ENCODE measurements at places on chromosomes 2 and 18.

DNA sequence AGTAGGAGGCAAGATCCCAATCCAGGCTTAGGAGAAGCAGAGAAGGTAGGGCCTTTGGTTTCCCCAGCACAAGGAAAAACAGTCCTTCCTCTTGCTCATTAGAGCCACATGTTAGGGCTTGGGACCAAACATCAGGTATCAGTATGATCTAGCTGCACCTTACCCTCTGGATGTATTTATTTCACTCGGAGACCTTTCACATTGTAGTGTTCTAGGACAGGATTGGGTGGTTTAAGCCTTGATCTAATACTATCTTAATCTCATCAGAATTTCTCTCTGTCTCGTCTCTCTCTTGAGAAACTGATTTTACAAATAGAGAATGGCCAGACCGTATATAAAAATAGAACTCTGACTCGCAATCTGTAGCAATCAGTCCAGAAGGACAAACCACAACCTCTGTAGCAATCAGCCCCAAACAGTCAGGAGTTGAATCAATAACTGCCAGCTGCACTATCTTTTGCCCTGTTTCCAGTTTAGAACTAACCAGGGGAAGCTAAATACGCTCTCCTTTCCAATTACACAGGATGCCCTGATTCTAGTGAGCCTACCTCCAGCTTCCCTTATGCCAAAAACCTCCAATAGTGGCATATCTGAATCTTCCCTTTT lies 207.1 kb downstream of the TDRD15 start:
- no peak for DNase-seq

DNA sequence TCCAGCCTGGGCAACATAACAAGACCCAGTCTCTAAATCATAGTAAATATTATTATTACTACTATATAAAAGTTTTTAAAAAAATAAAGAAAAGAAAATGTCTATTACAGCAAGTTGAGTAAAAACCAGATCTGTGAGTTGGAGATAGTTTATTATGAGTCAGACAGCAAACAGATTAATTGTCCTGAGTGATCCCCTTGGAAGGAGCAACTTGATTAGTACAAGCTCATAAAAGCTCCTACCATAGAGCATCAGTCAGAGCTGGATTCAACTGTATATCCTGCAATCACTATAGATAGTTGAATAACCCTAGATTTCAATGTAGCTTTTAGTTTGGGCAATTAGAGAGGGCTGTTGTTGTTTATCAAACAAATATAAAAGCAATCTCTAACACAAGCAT lies 84.1 kb downstream of the TRABD2A start:
- no peak for DNase-seq

GRCh38 chr2:204225671-204226073 lies 289.1 kb downstream of the ICOS start:
- no peak for DNase-seq

- no peak for DNase-seq
Observed at GRCh38 chr2:144032566-144032965, 487.4 kb downstream of the ZEB2 start.

GRCh38 chr2:211722928-211723327 lies 815.7 kb downstream of the ERBB4 start:
- DNase-seq, result no peak

DNA sequence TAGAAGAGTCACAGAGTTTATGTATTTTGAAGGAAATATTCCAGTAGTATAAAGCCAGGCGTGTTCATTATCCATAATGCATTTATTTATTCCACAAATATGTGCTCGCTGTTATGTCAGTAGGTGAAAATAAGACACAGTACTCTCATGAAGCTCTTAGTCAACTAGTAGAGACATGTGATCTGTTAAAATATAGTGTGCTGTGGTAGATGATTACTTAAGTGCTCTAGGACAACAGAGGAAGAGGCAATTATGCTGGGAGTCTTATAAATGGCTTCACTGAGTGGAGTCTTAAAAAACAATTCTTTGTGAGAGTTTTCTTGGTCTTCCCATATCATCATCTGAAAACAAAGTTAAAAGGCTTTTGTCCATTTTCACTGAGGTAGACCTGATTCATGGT lies 457.3 kb downstream of the XIRP2 start:
- DNase-seq, result no peak

- no peak for DNase-seq
Observed at GRCh38 chr2:226489775-226490541, 309.7 kb downstream of the IRS1 start.

- DNase-seq, result peak; percentile 68
Observed at GRCh38 chr2:234289834-234290590, 206.9 kb downstream of the ARL4C start.

DNA sequence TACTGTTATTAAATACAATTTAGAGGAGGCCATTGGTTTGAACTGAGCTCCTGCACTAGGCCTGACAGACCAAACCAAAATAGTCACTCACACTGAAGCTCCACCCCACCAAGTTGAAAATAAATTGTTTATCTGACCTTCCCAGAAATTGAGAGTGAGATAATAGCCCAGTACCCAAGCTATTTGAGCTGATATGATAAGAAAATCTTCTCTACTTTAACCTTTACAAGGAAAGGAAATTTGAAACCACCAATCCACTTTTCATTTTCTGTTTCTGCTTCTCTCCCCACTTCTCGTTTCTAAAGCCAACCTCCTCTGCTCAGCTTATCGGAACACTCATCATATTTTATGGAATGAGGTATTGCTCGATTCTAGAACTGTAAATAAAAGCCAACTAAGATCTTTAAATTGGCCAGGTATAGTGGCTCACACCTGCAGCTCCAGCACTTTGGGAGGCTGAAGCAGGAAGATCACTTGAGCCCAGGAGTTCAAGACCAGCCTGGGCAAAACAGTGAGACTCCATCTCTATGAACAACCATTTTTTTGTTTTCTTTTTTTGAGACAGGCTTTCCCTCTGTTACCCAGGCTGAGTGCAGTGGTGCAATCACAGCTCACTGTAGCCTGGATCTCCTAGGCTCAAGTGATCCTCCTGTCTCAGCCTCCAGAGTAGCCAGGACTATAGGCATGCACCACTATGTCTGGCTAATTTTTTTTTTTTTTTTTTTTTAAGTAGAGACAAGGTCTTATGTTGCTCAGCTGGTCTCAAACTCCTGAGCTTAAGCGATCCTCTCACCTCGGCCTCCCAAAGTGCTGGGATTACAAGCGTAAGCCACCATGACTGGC lies 13.3 kb upstream of the GALM start:
- no peak for DNase-seq

DNA sequence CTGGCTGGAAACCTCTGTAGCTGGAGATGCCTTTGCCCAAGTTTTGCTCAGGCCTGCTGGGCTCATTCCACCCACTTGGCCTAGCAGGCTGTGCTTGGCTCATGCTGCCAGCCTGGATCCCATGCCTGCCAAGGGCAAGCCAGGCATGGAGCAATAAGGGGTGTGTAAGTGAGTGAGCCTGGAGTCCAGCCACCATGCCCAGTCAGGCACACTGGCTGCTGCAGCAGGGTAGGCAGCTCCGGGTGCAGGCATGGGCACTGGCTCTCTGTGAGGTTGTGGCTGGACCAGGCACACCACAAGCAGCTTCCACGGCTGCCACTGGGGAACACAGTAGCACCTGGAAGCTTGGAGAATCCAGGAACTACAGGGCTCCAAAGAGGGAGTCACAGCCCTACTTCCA lies 147.7 kb upstream of the HS6ST1 start:
- no peak for DNase-seq

GRCh38 chr18:36711014-36711725 lies 117.6 kb downstream of the TPGS2 start:
- DNase-seq, result no peak

DNA sequence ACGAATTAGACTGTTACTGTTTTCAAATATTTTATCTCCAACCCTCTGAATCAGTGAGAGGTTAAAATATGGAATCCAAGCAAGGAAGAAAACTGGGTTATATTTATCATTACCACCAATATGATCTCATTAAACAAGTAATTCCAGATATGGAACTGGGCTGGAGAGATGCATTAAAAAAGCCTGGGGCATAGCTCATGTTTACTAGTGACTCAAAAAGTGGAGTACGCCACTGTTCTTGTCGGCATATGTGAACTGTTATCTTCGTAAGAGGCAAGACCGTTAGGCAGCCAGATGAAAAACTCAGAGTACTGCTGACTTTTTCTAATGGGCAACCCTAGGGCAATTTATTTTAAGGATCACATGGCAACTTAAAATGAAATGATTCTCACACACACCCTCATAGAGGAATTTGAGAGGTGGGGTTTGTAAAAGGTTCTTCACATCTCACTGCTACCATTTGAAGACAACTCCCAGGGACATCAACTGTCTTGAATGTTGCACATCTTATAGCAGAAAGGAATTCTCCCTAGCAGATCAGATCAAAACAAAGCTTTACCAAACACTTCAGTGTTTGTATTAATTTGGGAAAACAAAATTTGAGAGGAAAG lies 105.2 kb upstream of the TFCP2L1 start:
- no peak for DNase-seq

- DNase-seq, result no peak
Observed at GRCh38 chr2:50729306-50730049, 302.5 kb downstream of the NRXN1 start.

- DNase-seq, result no peak
Observed at GRCh38 chr2:181146171-181146570, 165.8 kb downstream of the UBE2E3 start.

- DNase-seq, result no peak
Observed at GRCh38 chr2:187422282-187422681, 25.8 kb downstream of the CALCRL start.

DNA sequence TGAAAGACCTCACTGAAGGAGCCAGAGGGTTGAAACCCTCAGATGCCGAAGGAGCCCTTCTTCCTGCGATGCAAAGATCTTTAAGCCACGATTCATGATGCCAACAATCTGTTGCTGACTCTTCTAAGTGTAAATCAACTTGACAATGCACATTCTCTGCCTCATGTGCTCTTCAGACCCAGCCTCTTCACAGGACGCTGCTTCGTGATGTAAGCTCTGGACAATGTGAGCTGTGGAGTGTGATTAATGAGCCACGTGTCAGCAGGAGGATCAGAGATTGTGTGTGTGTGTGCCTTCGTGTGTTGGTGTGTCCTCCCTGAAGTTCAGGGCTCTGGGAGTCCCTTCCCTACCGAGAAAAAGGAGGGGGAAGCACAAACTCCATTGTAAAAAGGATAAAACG lies 26.5 kb upstream of the TWIST2 start:
- DNase-seq, result no peak

DNA sequence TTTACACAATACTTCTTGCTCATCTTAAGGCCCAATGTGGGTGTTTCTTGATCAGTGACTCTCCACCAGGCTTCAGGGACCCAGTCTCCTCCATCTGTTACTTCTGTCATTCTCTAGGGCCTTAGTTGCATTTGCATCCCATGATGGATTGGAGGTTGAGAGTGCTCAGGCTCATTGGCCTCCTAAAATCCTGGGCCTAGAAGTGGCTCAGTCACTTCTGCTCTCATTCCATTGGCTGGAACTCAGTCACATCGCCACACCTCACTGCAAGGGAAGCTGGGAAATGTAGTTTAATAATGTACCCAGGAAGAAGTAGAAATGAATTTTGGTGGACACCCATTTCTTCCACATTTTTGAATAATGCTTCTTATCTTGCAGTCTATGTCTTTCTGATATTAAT lies 223.5 kb downstream of the HRH4 start:
- no peak for DNase-seq

GRCh38 chr2:212534336-212534735 lies 4.3 kb downstream of the ERBB4 start:
- no peak for DNase-seq

- DNase-seq, result no peak
Observed at GRCh38 chr2:76975752-76976151, 546.4 kb downstream of the LRRTM4 start.

- DNase-seq, result peak; percentile 75
Observed at GRCh38 chr2:110748489-110748867, 16.1 kb downstream of the ACOXL start.

- peak; percentile 71 for DNase-seq
Observed at GRCh38 chr2:60806988-60807681, 51.1 kb downstream of the PAPOLG start.

DNA sequence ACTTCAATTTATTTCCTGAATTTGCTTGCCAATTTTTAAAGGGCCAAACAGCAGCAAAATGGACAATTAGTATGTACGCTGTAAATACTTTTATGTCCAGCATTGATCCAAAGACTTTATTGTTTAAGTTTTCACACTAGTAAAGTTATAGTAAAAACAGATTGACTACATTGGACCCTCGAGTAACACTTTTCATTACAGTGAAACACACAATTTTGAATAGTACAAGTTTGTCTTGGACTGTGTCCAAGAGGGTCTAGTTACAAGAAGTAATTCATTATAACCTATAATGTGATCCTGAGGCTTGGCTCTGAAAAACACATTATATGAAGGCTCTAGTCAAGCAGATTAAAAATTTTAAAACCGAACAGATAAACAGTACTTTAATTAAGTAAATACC lies 11.4 kb upstream of the RBBP8 start:
- DNase-seq, result no peak

DNA sequence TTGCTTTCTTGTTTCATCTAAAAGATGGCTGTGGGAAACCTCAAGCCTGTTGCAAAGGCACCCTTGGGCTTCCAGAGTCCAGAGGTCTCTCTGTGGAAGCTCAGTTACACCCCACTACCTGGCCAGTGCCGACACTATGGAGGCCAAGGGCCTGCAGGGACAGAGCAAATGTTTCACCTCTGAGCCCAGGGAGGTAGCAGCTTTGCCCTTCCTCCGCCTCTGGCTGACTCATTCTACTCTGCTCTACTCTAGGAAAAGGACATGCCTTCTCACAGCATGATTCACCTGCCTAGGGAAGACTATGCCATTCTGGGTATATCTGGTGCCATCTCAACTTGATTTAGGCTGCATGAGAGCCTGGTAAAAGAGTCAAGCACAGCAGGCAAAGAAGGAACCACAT lies 12.2 kb downstream of the MYOM1 start:
- no peak for DNase-seq

DNA sequence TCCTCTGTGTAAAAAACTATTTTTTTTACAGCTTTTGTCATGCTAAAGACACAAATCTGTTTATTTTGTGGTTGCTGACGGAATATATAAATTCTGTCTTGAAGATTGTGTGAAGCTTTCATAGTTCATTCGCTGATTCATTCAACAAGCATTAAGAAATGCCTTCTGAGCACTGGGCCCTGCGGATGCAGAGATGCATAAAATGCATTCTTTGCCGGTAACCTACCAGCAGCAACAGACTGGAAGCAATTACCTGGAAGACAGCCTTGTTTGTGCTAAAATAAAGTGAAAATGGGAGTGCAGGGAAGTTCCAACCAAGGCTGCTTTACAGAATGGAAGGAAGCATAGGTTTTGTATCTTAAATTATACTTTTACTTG lies 119.7 kb downstream of the PMAIP1 start:
- DNase-seq, result no peak

DNA sequence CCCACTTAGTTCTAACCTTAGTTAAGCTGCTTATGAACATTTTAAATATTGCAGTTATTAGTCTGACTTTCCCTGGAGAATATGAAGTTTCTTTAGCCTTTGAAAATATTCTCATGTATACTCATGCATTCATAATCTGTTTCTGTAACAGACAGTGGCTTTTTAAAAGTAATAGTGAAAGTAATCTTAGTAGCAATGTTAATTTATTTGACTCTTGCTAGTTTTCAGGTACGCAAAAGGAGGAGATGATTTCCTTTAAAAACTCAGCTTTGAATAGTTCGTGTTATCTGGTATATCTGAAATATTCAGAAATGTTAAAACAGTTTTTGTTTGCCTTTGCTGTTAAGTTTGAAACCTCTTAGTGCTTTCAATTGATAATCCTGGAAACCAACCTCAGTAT lies 3.8 kb downstream of the ANKRD12 start:
- no peak for DNase-seq

- no peak for DNase-seq
Observed at GRCh38 chr2:200270732-200271131, 35.8 kb upstream of the SPATS2L start.
